ENCODE measurements at places on chromosomes 7 and 10.

GRCh38 chr7:93165447-93165846 lies 17.3 kb upstream of the SAMD9L start:
- no peak for DNase-seq

GRCh38 chr10:96670786-96671185 lies 49.5 kb downstream of the PIK3AP1 start:
- no peak for DNase-seq

GRCh38 chr7:29502133-29502532 lies 61.5 kb upstream of the PRR15 start:
- no peak for DNase-seq

DNA sequence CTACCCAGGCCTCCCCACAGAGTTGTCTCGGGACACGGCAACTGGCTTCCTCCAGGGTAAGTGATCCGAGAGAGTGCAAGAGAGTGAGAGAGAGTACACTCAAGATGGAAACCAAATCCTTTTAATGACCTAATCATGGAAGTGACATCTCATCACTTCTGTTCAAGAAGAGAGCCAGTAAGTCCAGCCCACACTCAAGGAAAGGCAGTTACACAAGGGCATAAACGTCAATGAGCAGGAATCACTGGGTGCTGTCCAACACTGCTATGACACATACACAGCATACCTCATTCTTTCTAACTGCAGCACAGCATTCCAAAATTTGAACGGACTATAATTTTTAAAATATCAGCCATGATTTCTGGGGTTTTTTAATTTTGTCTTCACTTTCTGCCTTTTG lies 29.3 kb upstream of the OSBPL3 start:
- DNase-seq = peak; percentile 91

DNA sequence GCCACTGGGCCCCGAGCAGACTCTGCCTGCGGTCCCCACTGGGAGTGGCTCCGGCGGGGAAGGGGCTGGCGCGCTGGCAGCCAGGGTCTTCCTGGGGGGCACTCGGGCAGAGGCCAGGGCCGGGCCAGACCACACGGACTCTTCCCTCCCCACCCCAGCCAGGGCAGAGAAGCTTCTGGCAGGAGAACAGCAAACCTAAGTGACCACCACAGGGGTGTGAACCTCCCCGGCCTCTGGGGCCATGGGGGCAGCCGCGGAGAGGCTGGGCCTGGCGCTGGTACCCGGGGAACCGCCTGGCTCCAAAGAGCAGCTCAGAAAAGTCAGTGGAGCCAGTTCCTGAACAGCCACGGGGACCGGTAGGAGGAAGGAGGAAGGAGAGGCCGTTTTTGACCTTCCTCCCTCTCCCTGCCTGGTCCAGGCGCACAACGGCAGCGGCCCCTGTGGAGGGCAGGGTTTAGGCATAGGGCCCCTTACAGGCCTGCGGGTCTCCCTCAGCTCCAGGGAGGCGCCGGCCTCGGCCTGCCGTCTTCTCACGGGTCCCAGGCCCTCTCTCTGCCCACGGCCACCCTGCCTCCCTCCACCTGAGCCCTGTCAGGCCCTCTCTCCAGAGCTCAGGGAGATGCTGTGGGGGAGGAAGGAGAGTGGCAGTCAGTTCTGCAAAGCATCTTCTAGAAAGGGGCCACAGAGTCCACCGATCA lies 51.8 kb downstream of the TMEM209 start:
- no peak for DNase-seq

- no peak for DNase-seq
These were observed 26.9 kb downstream of the FAM13C start for GRCh38 chr10:59335497-59335896.

GRCh38 chr7:98202367-98203195 lies 8.7 kb upstream of the BHLHA15 start:
- DNase-seq = no peak

DNA sequence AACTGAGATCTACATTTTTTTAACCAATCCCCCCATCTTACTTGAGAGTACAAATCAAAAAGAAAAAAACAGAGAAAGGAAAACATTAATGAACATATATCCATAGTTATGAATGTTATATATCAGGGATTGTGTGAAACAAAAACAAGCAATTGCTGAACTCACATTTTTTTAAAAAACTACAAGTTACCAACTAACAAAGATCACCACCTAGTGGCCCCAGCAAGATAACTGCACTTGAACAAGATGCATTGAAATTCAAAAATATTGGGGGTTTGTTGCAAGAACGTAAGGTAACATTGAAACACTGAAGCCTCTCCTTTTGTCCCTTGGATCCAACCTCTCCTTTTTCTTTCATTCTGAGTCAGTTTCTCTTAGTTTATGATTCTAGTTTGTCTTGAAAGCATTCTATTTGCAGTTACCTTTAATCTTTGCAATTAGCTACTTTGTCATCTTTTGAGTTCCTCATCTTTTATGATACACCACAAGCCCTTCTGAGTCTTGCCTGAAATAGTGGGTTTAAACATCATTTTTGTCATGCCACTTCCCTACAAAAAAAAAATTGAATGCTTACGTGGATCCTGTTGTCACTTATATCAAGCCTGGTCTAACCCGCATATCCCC lies 87.3 kb upstream of the TES start:
- peak; percentile 68 for DNase-seq

GRCh38 chr10:3430501-3430900 lies 257.9 kb upstream of the PITRM1 start:
- no peak for DNase-seq

DNA sequence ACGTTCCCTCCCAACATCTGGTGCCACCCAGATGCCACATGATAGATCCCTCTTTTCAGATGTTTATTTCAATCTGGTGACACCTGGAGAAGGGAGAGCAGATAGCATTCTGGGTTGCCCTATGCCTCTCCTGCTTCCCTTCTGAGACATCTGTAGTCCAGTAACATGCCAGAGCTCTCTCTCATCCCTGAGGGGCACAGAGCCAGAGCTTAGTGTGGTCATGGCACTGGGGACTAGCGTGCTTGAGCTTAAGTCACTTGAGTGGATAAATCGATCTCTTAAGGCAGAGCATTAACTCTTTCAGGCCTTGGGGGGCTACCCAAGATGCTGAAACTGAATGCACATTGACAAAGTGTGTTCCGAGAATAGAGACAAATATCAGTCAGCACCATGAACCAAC lies 47.9 kb downstream of the WNT2 start:
- DNase-seq = no peak

DNA sequence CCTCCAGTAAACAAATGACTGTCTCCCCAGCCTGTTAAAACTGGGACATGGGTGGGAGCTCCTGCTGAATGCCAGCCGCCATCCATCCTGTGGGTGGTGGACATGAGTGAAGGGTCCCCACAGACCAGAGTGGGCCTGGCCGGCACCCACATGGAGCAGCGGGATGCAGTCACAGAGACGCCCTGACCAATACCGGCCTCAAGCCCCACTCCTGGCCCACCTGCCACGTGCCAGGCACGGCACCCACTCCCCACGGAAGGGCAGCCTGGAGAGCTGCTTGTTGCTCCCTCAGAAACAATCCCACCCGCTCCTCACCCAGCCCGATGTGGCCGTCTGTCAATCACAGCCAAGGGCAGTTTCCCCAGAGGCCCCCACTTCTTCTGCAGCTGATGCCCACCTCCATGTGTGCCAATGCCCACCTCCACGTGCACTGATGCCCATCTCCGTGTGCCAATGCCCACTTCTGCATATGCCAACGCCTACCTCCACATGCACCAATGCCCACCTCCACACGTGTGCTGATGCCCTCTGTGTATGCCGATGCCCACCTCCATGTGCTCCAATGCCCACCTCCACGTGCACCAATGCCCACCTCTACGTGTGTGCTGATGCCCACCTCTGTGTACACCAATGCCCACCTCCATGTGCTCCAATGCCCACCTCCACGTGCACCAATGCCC lies 42.8 kb upstream of the DNAAF5 start:
- no peak for DNase-seq

GRCh38 chr7:151806204-151806603 lies 70.7 kb downstream of the PRKAG2 start:
- DNase-seq = no peak

DNA sequence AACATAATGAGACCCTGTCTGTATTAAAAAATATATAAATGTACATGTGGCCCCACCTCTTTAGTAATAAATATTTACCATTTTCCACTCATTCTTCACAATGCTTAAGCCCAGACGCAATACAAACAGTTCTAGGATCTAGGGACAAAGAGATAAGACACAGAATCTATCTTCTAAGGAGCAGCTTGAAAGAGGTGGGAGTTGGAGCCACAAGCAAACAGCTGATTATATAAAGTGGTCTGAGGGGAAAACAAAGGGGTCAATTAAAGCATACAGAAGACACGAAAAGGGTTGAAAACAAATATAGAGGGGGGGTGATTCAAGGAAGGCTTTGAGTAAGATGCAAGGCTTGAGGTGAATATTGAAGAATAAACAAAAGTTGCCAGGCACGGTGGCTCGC lies 43.1 kb downstream of the UBE2H start:
- no peak for DNase-seq

- DNase-seq = no peak
These were observed 18.9 kb downstream of the GOT1 start for GRCh38 chr10:99411546-99411945.

DNA sequence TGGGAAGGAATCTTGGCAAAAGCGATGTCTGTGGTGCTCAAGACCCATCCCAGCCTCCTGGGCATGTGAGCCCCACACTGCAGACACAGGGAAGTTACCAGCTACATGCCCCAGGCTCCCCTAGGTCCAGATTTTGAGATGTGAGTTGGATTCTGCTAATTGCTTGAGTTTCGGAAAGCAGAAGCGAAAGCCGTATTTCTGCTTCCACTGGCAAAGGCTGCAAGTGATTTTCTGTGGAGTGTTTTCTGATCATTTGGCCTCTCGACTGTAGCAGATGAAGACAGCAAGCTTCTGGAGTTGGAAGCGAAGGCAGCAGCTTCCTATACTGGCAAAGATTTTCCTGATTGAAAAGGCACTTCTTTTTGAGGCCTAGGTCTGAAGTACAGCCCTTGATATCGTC lies 29.6 kb downstream of the ANKRD16 start:
- DNase-seq = no peak

DNA sequence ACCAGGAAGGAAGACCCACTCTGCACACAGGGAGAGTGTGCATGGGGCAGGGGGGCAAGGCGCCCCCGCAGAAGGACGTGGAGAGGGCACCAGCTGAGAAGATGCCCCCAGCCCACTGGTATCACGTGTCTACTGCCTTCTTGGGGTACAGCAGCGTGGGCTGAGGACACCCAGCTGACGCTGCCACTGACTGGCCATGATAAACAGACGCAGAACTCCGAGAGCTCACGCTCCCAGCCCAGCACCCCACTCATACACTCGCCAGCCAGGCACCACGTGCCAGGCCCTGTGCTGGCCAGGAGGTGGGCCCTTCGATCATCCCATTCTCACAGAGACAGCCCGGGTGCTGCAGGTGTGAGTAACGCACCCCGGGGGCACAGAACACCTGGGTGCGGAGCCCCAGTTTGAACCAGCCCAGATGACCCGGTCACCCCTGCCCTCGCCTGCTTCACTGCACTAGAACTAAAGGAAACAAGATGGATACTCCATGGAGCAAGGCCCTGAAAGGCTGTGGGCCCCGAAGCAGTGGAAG lies 199.8 kb downstream of the MAD1L1 start:
- DNase-seq = no peak

DNA sequence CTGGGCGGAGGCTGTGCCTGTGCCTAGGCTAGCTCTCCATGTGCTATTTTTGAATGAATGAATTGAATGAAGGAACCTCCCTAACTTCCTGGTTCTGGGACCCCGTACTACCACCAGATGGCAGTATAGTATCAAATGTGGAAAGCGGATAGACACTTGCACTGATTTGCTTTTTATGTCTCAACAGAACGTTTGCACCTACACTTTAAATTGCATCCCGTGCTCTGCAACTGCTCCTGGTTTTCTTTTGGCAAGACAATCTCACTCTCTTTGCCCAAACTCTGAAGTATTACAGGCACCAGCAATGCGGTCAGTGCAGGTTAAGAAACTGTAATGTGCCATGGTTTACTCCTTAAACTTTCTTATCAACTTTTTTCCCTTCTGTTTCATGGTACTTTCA lies 6.5 kb downstream of the FZD8 start:
- DNase-seq = peak; percentile 81

DNA sequence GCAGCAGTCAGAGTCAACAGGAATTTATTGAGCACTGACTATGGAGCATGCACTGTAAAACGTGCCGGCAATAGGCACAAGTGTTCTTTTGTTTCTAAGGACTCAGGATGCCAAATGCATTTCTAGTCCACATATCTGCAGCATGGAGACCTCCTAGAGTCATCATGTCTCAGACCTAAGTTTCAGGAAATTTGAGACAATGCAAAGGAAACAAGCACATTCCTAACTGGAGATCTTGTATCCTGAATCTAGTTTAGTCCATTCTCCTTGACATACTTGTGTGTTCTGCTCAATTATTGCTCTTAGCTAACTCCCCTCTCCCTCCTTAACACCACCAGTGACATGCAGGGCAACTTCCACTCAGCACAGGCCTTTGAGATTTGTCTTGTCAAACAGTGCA lies 173.2 kb downstream of the ZNF438 start:
- no peak for DNase-seq

- no peak for DNase-seq
These were observed 263.2 kb downstream of the HGF start for GRCh38 chr7:81506609-81507008.

Data from ELR (cell line).